ENCODE measurements at places on chromosomes 7 and 10.

GRCh38 chr10:29980084-29980483, 79.3 kb downstream of the JCAD start:
- DNase-seq = no peak

DNA sequence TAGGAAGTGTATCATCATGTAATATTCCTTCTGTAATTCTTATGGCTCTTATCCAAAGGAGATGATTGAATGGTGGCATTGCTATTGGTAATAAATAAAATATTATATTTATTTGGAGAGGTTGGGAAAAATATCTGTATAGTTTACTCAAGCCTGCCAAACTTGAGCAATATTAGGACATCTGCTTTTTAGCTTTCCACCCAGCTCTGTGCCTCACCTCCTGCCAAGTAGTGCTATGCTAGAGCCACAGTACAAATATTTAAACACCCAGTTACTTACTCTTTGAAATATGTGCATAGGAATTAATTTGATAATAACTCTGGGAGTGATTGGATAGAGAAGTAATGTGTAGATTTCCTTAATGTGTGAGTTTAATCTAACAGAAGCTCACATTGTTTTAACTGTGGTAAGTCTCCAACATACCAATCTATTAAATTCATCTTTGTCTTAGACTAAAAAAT, 129.2 kb downstream of the BBS9 start:
- DNase-seq = no peak

DNA sequence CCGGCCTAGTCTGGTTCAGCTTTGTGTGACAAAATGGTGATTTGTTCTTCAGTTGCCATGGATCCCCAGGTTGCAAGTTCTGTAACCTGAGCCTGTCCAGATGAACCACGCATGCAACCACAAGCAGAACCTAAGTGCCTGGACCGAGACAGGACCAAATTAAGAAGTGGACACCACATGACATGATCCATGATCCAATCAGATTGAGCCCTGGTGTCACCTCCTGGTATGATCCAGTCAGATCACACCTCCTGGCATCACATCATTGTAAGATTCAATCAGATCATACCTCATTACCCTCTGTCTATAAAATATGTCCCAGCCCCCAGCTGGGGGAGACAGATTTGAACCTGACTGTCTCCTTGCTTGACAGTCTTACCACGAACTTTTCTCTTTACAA, 70.0 kb downstream of the MALSU1 start:
- no peak for DNase-seq

DNA sequence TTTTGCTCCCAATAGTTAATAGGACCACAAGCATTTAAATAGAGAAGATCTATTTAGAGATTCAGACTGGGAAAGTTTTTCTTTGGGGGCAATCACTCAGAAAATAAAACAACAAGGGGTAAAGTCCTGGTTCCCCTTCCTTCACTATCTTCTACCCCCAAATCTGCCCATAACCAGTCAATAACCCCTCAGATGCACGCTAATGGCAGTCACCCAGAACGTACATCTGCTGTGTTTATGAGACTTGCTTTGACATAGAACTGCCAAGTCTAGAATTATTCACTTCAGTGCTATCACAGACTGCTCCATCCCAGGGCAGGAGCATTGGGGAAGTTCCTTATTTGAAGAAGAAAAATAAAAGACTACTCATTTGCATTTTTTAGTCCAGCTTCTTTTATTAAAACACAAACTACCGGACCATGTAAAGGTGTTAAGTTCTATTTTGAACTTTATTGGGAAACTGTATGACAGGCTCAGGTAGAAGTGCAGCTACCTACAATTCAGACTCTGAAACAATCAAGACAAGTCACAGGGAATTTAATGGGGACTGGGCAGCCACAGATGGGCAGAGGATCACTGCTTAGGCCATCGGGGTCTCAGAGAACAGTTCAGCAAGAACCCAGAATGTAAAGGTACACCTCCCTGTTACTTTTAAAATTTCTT, 38.4 kb downstream of the ANK3 start:
- DNase-seq = peak; percentile 72

DNA sequence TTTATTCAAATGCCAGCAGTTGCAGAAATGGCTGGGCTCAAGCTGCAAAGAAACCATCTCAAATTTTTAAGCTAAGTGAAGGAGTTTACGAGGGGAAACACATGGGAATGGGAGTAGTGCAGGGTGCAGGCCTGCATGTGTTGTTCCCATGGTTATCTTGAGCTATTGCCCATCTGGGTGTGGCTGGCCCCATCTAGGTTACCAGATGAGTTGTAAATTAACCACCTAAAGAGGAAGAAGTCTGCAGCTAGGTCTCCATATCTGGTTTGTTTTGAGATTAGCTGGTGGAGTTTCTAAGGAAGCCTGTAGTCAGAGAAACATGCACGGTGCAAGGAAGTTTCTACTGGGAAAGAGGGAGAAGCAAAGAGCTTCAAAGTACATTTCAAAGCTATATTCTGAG, 23.3 kb upstream of the STEAP2 start:
- DNase-seq = no peak

- DNase-seq = no peak
Measured at GRCh38 chr7:149257146-149257545, 4.8 kb upstream of the ZNF783 start.

GRCh38 chr7:1611708-1612241, 41.9 kb upstream of the PSMG3 start:
- DNase-seq = peak; percentile 21

- DNase-seq = no peak
Measured at GRCh38 chr7:99386584-99387238, 12.2 kb downstream of the ARPC1B start.

DNA sequence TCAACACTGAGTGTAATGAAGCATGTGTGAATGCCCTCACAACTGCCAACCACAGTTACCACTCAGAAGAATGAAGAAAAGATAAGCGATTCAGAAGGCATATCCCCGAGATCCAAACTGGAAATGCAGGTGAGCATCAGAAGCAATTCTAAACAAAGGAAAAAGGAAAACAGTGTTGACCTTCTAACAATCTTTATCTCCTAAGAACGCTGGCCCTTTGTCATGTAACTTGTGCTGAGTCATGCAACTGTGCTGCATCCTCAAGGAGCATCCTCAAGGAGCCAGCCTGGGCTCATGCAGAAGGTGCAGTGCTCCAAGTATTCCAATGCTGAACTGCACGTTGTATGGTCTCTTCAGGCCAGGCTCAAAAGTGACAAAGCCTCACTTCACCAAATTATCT, 30.6 kb downstream of the SEC61G start:
- DNase-seq = no peak

- DNase-seq = no peak
Measured at GRCh38 chr7:85829817-85830432, 643.1 kb upstream of the SEMA3D start.

DNA sequence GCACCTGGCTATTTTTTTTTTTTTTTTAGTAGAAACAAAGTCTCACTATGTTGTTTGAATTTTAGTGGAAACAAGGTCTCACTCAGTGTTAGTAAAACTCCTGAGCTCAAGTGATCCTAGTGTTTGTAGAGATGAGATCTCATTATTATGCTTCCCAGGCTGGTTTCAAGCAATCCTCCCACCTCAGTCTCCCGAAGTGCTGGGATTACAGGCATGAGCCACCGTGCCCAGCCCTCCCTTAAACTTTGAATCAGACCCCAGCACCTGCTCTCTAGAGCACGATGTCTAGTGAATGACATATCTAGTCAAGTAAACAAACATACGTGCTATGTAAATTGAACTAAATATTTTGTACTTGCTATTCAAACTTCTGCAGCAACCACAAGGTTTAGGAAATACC, 105.6 kb upstream of the MYO3A start:
- DNase-seq = no peak

All from cerebellar nuclear complex (tissue), 1 donor.